ENCODE measurements at places on chromosomes 13 and 19. TPM values are rescaled to one million over a fixed set of nuclear protein-coding genes. Genes with fewer than 3 reads are reported as not detected.

Gene ERICH4
- not detected for total RNA-seq

Gene CYSLTR2
- total RNA-seq = not detected

DNA sequence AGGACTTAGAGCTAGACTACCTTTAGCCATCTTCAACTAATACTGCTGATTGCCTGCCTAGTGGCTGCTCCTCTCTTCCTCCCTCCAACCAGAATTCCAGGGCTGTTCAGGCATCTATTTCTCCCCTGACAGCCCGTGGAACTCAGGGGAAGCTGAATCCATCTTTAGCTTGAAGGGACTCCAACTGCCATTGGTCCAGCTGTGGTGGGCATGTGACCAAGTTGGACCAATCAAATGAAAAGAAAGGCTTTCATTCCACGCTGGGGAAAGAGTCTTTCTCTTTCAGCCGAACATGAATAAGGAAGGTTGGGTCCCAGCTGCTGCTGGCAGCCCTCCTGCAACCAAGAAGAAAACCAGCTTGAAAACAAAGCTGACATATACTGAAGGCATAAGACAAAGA lies 168.5 kb upstream of the OBI1 start:
- DNase-seq = peak; percentile 9

DNA sequence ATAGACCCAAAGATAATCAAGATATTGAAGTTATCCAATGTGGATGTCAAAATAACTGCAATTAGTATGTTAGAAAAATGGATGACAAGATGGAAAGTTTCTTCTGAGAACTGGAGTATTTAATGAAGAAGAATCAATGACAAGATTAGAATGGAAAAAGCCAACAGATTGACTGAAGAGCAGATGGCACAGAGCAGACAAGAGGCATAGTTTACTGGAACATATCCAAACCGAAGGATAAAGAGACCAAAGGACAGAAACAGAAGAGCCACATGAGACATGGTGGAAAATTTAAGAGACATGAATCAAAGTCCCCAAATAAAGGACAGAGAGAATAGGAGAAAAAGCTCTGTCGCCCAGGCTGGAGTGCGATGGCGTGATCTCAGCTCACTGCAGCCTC lies 89.6 kb upstream of the RXFP2 start:
- no peak for DNase-seq

Gene CEACAM7
- not detected for total RNA-seq

Gene CFD
- total RNA-seq = 18.2 TPM

All from Daoy (cell line).